ENCODE measurements at places on chromosomes 4 and X. TPM values are rescaled to one million over a fixed set of nuclear protein-coding genes. Genes with fewer than 3 reads are reported as not detected.

Gene SAGE1
- not detected for total RNA-seq

Gene NSG1
- total RNA-seq, result 0.78 TPM

Gene TRMT44
- 23.1 TPM for total RNA-seq

Gene TLL1
- 19.5 TPM for total RNA-seq

Gene LPAR4
- 0.62 TPM for total RNA-seq

DNA sequence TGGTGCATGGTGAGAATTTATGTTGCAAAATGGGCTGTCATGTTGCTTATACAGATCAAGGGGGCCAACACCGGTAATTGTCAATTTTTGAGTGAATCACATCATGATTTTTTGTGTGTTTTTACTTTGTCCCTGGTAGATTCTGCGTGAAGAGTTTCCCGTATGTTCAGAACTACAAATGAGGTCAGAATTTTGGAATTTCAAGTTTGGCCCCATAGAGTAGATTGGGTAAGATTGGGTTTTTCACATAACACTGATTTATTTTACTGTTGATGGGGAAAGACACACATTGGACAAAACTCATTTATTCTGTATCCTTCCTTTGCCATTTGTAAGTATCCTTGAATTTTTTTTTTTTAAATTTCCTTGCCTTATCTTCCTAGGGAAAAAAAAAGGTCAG lies 158.5 kb upstream of the MXRA5 start:
- DNase-seq, result no peak

- no peak for DNase-seq
These were observed 475.8 kb downstream of the PDGFC start for GRCh38 chr4:156495836-156496235.

GRCh38 chr4:165810726-165811125 lies 62.3 kb upstream of the TLL1 start:
- DNase-seq, result no peak

DNA sequence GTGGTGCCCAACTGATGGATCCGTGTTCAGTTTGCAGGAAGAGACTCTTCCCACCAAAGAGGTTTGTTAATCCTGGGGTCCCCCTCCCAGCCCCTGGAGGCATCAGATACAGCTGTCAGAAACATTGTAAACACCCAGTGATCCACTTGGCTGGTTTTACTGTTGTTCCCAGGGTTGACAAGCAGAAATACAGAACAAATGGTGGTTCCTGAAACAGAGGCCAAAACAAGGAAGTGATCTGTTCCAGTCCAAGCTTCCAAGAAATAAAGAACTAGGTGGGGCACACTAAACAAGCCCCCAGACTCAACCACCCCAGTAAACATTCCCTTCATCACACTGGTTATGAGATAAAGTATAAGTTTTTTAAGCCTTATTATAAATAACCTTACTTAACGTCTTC lies 1.4 kb downstream of the TMLHE start:
- DNase-seq, result no peak

DNA sequence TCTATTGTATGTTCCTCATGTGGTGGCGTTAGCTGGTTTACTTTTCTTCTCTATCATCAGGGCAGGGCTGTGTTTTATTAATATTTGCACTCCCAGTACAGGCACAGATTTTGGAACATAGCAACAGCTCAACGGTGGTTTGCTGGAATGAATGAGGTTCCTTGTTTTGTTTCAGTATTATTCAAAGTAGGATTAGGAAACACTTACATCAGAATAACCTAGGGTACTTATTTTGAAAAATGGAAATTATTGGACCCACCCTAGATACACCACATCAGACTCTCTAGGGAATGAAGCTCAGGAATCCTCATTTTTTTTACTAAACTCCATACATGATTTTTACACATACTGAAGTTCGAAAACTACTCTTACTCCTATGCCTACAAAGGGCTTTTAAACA lies 108.8 kb upstream of the ENPEP start:
- DNase-seq, result no peak

GRCh38 chr4:156557920-156558319 lies 413.7 kb downstream of the PDGFC start:
- no peak for DNase-seq

- no peak for DNase-seq
These were observed 33.8 kb downstream of the OTUD6A start for GRCh38 chrX:70096052-70096451.

- DNase-seq, result no peak
These were observed 94.1 kb upstream of the ACSL4 start for GRCh38 chrX:109826954-109827708.

- DNase-seq, result peak; percentile 69
These were observed 793 bp downstream of the TSPAN7 start for GRCh38 chrX:38561951-38562719.

DNA sequence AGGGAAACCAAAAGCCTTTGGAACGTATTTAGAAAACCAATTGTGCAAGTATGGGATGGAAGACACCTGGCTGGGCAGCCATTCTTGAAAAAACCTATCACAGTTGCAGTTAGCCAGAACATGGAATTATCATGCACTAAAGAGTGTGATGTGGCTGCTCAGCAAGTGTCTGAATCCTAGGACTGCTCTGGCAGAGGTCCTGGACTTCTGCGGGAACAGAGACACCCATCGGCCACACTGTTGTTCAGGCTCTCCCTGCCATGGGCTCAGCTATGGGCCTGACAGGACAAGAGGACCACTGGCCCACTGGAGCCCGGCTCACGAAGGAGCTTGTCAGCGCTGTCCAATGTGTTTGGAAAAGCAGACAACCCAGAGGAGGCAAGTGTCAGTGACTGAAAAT lies 115.7 kb upstream of the GPC4 start:
- DNase-seq, result no peak

GRCh38 chr4:120916937-120917336 lies 5.6 kb downstream of the PRDM5 start:
- DNase-seq, result no peak
